Large intestine (tissue), 12 donors: ENCODE measurements at places on chromosomes 16 and 17.

DNA sequence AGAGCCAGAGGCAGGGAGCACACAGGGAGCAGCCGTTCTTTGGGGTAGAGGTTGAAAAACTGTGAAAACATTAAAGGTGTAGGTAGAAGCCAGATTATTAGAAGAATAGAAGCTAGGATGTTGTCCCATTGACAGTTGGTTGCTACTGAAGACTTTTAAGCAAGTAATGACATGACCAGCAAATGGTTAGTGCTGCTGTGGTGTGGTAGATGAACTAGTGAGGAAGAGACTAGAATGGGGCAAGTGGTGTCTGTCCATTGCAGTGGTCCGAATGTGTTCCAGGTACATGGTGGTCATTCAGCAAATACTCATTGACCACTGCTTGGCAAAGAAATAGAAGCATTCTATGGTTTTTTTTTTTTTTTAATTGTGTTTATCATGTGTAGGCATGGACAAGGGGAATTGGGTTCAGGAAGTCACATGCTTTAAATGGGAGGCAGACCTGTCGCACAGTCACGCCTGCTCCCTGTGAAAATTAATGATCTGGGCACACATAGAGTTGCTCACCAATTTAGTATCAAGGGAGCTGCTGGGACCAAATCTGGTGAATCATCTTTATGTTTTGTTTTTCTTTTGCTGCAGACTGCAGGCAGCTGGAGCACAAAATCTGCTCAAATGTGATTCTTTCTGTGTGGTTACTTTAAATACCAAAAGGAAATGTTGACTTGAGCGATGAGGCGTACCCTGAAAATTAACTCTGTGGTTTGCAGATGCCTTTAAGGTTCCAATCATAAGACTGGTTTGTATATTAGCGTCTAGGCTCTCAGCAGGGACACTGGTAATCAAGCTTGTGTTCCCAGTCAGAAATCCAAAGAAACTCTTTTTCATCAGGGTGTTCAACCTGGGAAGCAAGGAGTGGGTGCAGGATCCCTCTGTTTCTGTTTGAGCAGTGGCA, 30.7 kb downstream of the YPEL2 start:
- peaks cover 4% of the 10 kb centered on the region for H3K36me3 ChIP-seq
- DNase-seq, result no peak
- H3K27ac ChIP-seq, result no peak overlapping the region
- peaks cover 30% of the 10 kb centered on the region for H3K4me1 ChIP-seq

DNA sequence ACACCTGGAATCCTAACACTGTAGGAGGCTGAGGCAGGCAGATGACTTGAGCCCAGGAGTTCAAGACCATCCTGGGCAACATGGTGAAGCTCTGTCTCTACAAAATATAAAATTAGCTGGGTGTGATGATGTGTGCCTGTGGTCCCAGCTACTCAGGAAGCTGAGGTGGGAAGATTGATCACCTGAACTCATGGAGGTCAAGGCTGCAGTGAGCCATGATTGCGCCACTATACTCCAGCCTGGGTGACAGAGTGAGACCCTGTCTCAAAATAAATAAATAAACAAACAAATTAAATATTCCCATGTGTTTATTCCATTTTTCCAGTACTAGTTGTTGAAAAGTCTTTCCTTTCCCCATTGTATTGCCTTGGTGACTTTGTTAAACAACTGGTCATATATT, 74.8 kb upstream of the DNAH17 start:
- no peak overlapping the region for H3K4me3 ChIP-seq
- no peak for DNase-seq
- H3K27me3 ChIP-seq, result peaks cover 3% of the 10 kb centered on the region
- no peak overlapping the region for H3K27ac ChIP-seq
- no peaks in the 10 kb centered on the region for H3K36me3 ChIP-seq

DNA sequence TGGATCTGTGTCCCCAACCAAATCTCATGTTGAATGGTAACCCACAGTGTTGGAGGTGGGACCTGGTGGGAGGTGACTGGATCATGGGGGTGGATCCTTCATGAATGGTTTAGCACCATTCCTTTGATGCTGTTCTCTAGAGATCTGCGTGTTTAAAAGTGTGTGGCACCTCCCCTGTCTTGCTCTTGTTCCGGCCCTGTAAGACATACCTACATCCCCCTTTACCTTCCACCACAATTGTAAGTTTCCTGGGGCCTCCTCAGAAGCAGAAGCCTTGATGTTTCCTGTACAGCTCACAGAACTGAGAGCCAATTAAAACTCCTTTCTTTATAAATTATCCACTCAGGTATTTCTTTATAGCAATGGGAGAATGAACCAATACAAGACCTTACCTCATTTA, 257.7 kb downstream of the XYLT1 start:
- H3K4me1 ChIP-seq, result no peaks in the 10 kb centered on the region
- no peak overlapping the region for H3K27ac ChIP-seq
- H3K36me3 ChIP-seq, result peaks cover 2% of the 10 kb centered on the region
- no peak overlapping the region for H3K4me3 ChIP-seq
- no peak for DNase-seq
- no peaks in the 10 kb centered on the region for H3K27me3 ChIP-seq

GRCh38 chr16:77820340-77820739, 32.0 kb downstream of the VAT1L start:
- H3K27me3 ChIP-seq, result peaks cover 2% of the 10 kb centered on the region
- no peak overlapping the region for H3K4me3 ChIP-seq
- no peak overlapping the region for H3K27ac ChIP-seq
- DNase-seq, result no peak
- H3K36me3 ChIP-seq, result no peaks in the 10 kb centered on the region

DNA sequence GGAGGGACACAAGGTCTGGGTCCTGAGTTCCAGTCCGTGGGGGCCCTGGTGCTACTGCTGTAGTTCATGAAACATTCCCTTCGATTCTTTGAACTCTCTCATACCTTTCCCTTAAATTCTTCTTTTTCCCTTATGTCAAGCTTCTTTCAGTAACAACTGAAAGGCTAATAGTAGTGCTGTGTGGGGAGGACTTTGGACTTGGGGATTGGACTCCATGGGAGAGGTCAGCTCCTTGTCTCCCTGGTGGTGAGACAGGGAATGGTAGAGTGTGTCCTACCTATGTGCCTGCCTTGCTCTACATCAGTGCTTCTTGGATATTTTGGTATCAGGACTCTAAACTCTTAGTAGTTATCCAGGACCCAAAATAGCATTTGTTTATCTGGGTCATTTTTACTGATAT, 628.1 kb downstream of the WWOX start:
- peaks cover 4% of the 10 kb centered on the region for H3K4me1 ChIP-seq
- peak; percentile 64 for DNase-seq
- H3K27ac ChIP-seq, result no peak overlapping the region
- H3K36me3 ChIP-seq, result no peaks in the 10 kb centered on the region
- no peaks in the 10 kb centered on the region for H3K27me3 ChIP-seq

DNA sequence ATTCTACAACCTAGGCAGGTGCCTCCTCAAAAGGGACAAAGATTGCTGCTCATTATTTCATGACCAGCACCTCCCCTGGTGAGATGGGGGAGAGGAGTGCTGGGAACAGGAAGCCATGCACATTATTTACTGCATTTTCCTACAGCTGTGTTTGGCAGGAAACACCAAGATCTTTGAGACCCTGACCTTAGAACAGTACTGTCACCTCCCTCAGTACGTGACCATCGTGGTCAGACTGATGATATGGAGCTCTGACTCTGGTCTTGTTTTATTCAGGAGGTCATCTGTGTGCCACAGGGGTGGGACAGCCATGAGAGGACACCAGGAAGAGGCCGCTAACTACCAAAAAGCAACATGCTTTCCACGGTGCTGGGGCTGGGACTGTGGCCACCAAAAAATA, 37.4 kb downstream of the USP22 start:
- H3K36me3 ChIP-seq, result peaks cover 97% of the 10 kb centered on the region
- H3K27me3 ChIP-seq, result no peaks in the 10 kb centered on the region
- no peaks in the 10 kb centered on the region for H3K4me1 ChIP-seq
- no peak overlapping the region for H3K4me3 ChIP-seq

GRCh38 chr16:24747441-24747840, 18.0 kb downstream of the TNRC6A start:
- H3K4me1 ChIP-seq, result no peaks in the 10 kb centered on the region
- no peak overlapping the region for H3K4me3 ChIP-seq
- no peak for DNase-seq
- peaks cover 9% of the 10 kb centered on the region for H3K36me3 ChIP-seq

DNA sequence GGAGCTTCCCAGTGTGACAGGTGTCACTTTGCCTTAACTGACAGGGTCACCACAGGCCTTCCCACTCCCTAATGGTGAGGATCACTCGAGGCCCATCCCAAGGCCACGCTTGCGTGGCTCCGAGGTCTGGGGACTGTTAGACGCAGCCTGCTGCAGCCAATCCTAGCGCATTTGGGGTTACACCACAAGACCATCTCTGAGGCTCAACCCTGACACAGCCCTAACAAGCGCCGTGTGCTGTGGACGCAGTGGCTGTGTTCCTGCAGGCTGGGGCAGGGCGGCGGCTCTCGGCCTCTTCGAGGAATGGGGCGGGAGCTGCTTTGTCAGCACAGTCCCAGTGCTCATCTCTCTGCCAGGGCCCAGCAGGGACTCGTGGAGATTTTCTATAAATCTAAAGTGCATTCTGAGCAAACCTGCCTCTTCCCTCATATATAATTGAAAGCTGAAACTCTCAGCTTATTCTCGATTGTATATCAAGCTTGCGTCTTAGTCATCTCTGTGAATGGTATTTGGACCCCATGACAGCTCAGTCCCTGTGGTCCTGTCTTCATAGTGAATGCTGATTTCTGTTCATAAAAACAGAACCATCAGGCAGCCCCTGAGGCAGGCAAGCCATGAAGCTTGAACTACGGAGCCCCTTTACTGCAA, 65.8 kb upstream of the CHMP6 start:
- DNase-seq, result no peak
- peaks cover 51% of the 10 kb centered on the region for H3K36me3 ChIP-seq
- no peak overlapping the region for H3K27ac ChIP-seq

- DNase-seq, result no peak
- peaks cover 15% of the 10 kb centered on the region for H3K4me1 ChIP-seq
- no peak overlapping the region for H3K4me3 ChIP-seq
- H3K27me3 ChIP-seq, result peaks cover 94% of the 10 kb centered on the region
These were observed 1.7 kb upstream of the MT1A start for GRCh38 chr16:56636616-56637413.

- H3K4me1 ChIP-seq, result peaks cover 5% of the 10 kb centered on the region
- no peaks in the 10 kb centered on the region for H3K36me3 ChIP-seq
- DNase-seq, result no peak
- H3K27me3 ChIP-seq, result no peaks in the 10 kb centered on the region
These were observed 219.1 kb downstream of the STX8 start for GRCh38 chr17:9356488-9356911.

DNA sequence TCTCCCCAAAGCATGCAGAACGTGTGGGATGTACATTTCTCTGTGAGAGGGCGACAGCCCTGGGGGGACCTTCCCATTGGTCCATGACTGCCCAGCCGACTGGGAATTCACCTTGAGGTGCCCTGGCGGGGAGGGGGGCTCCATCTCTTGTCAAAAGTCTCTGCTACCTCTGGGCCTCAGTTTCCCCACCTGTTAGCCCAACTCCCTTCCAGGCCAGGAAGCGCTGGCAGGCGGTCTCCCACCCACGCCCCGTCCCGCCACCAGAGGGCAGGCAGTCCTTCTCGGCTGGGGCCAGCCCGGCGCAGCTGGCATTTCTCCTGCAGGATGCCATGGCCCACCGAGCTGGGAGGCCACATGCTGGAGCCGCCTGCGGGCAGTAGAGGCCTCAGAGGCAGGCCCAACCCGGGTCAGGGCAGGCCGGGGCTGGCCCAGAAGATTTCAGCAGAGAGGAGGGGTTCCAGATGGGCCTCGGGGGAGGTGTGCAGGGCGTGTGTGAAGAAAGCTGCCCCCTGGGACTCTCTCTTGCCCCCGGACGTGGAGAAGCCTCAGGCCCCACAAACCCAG, 16.6 kb downstream of the CD7 start:
- H3K4me1 ChIP-seq, result peaks cover 51% of the 10 kb centered on the region
- H3K27me3 ChIP-seq, result no peaks in the 10 kb centered on the region
- no peak overlapping the region for H3K4me3 ChIP-seq
- H3K27ac ChIP-seq, result no peak overlapping the region
- no peaks in the 10 kb centered on the region for H3K36me3 ChIP-seq

DNA sequence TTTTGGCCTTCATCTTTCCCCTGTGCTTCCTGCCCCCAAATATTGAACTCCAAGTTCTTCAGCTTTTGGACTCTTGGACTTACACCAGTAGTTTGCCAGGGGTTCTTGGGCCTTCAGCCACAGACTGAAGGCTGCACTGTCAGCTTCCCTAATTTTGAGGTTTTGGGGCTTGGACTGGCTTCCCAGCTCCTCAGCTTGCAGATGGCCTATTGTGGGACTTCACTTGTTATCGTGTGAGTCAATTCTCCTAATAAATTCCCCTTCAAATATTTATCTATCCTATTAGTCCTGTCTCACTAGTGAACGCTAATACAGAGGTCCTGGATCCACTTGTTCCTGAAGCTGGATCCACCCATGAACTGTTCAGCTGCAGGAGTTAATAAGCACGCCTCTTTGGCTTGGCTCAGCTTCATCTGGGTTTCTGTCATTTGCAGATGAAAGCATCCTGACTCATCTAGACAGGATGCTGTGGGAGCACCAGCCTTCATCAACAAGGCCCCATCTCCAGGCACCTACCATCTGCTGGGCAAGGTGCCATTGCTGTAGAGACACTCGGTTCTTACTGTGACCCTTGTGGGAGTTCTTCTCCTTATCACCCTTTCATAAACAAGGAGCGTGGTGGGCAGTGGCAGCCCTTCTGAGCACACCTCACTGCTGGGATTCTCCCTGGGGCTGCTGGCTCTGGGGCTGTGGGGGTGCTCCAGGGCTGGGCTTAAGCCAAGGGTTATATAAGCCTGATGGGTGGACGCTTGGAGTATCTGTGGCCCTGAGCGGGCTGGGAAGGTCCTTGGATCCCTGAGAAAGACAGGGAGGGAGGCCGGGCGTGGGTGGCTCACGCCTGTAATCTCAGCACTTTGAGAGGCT, 23.1 kb downstream of the LAT start:
- no peaks in the 10 kb centered on the region for H3K27me3 ChIP-seq
- H3K27ac ChIP-seq, result no peak overlapping the region
- no peak for DNase-seq
- no peak overlapping the region for H3K4me3 ChIP-seq
- no peaks in the 10 kb centered on the region for H3K36me3 ChIP-seq
- H3K4me1 ChIP-seq, result no peaks in the 10 kb centered on the region

DNA sequence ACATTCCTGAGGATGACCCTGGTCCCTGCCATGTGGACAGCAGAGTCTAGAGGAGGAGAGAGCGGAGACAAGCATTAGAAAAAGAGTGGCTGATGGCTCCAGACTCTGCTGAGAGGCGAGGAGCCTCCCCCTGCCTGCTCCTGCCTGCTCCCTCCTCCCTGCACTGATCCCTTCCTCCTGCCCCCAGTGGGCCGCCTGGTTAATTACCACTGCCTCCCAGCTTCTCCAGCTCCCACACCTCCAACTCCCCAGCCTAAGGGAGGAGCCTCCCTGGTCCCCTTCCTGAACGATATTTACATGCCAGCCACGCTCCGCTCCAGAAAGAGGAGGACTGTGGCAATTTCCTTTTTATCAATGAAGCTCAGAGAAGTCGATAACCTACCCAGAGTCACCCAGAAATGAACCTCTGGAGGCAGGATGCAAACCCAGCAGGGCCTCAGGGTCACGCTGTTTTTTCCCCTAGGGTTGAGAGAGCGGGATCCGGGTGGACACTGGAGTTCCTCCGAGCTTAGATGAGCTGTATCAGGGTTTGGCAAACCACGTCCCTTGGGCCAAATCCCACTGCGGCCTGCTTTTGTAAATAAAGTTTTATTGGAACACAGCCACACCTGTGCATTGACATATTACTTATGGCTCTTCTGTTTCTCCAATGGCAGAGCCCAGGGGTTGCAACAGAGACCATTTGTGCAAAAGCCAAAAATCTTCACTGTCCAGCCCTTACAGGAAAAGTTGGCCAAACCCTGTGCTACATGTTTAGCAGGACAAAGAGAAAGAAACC, 27.1 kb upstream of the JPH3 start:
- H3K36me3 ChIP-seq, result no peaks in the 10 kb centered on the region
- no peak overlapping the region for H3K27ac ChIP-seq
- no peak for DNase-seq
- H3K27me3 ChIP-seq, result peaks cover 12% of the 10 kb centered on the region
- no peak overlapping the region for H3K4me3 ChIP-seq

- DNase-seq, result no peak
- H3K4me1 ChIP-seq, result peaks cover 12% of the 10 kb centered on the region
These were observed 6.3 kb downstream of the TTYH2 start for GRCh38 chr17:74219576-74220133.
